ENCODE measurements at places on chromosomes 4 and X.

DNA sequence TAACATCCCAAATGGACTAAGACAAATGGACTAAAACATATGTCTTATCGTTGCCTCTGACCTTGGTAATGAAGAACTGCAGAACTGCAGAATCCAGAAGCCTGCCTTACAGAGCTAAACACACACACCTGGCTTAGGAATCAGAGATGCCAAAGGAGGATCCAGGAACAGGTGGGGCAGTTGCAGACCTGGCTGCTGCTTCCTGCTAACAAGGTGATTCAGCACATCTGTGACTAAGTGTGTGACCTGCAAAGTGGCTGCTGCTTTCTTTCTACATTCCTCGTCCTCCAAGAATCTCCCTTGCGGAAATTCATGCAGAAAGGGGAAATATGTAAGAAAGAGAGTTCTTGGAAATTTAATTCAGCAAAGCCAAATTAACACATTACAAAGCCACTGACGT, 96.8 kb upstream of the NLGN4X start:
- no peak for DNase-seq

GRCh38 chrX:1222531-1223241, 10.2 kb upstream of the CRLF2 start:
- no peak for DNase-seq

GRCh38 chr4:86007042-86007441, 352.8 kb downstream of the MAPK10 start:
- no peak for DNase-seq

DNA sequence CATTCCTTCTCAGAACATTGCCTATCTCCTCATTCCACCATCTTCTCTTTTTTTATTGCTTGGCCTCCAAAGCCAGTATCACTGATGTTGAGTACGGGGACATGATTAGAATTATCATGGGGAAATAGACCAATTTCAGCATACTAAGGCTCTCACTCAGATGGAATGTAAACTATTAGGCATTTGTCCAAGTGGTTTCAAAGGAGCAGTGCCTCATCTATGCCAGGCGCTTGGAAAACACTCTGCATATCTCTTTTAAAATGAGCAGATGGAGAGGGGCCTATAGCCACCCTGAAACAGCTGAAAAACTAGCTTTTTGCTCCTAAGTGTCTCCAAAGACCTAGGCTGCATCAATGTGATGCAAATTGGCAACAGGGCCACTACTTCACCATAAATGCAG, 150.8 kb upstream of the DIPK2B start:
- peak; percentile 60 for DNase-seq

DNA sequence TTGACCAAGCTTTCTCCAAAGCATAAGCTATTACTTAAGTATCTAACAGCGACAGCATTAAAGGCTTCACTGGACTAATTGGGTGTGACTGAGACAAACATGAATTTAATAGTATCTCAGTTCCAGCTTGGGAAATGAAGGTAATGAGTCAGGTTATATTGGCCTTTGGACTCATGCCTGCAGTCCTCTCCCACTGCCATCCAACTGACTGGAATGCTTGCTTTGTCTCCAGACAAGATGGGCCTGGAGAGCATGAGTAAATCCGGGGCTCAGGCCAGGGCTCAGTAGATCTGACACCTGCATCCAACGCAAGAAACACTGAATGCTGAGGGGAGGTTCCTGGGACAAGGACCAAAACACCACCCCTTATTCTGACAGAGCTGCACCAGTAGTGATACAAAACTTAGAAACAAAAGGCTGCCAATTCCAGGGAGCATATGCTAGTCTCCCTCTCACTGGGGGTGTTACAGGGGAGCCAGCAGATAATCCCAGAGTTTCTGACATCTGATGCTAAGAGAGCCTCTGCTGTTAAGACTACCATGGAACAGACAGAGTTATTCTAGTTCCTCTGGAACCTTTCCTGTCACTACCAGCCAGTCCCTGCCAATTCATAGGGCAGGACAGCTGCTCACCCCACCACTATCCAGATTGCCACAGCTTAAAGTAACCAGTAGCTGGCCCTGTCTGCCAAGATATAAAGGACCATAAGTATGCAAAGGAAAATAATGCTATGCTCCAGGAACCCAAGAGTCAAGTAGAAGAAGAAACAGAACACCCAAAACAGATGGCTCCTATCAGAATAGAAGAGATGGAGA, 293.8 kb downstream of the IQCM start:
- DNase-seq, result peak; percentile 20

DNA sequence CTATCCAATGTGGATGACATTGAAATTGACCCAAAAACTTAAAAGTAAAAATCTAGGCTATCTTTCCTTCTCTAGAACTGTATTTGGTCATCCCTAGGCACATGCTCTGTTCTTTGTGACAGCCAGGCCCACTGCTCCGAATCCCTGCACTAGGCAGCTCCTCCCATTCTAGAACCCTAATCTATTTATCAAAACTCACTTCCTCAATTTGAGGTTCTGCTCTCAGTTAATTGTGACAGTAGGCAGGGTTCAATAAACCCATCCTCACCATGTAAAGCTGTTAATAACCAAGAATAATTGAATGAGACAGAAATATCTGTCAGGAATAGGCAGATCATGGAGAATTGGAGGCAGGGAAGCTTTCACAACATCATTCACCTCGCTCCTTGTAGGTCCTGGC, 51.9 kb upstream of the IRF2 start:
- DNase-seq, result no peak

DNA sequence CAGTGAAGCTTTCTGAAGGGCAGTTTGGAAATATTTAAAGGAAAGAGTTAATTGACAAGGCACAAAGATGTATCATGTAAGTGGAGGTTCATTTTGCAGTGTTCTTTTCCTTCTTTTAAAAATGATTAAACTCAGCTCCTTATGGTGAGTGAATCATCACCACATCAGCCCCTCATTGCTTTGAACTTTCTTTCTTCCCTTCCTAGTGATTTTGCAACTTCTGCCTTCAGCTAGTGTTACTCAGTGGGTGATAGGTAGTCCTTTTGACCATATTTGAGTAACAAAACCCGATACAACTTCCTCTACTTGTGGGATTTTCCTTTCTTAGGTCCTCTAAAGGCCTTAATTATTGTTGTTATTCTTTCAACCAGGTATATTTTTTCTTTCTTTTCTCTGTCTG, 8.2 kb downstream of the ZCCHC4 start:
- peak; percentile 88 for DNase-seq

- DNase-seq, result no peak
These were observed 164.7 kb downstream of the SOWAHB start for GRCh38 chr4:76733068-76733771.

GRCh38 chr4:164779811-164780216, 25.9 kb downstream of the SMIM31 start:
- peak; percentile 46 for DNase-seq

DNA sequence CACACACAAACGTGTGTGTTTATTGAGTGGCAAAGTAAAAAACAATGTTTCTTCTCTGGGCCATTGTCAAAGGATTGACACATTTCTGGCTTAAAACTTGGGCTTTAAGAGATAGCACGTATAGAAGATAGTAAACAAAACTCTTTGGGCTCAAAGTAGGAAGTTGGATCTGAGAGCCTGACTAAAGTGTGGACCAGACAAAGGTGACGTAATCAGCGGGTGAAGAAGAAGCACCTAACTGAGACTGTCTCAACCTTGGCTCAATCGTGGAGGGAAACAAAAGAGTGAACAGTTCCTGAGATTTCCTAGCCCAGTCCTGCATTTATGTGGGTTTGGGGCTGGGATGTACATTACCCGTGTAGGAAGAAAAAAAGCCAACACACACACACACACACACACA, 13.7 kb downstream of the PFKFB1 start:
- DNase-seq, result no peak

- DNase-seq, result peak; percentile 92
These were observed 90.8 kb downstream of the IRF2 start for GRCh38 chr4:184383497-184384055.

GRCh38 chr4:126973201-126973600, 659.6 kb upstream of the INTU start:
- no peak for DNase-seq

- peak; percentile 30 for DNase-seq
These were observed 308.2 kb downstream of the FRMPD4 start for GRCh38 chrX:12446342-12447075.

GRCh38 chr4:12041828-12042227, 613.1 kb upstream of the HS3ST1 start:
- no peak for DNase-seq

DNA sequence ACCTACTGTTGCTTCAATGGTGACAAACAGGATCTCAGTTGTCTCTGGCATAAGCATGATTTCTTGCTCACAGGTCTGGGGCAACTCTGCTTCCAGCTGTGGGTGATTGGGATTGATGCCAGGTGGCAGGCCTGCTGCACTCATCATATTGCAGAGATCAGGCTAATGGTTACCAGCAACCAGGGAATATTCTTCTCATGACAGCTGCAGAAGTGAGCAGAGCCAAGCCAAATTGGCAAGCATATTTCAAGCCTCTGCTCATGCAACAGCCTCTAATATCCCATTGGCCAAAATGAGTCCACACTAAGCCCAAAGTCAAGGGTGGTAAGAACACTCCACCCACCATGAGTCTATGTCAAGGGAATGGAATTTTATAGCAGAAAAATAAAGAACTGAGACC, 26.7 kb upstream of the TBC1D19 start:
- peak; percentile 97 for DNase-seq

- no peak for DNase-seq
These were observed 9.0 kb downstream of the CPZ start for GRCh38 chr4:8601556-8601955.

DNA sequence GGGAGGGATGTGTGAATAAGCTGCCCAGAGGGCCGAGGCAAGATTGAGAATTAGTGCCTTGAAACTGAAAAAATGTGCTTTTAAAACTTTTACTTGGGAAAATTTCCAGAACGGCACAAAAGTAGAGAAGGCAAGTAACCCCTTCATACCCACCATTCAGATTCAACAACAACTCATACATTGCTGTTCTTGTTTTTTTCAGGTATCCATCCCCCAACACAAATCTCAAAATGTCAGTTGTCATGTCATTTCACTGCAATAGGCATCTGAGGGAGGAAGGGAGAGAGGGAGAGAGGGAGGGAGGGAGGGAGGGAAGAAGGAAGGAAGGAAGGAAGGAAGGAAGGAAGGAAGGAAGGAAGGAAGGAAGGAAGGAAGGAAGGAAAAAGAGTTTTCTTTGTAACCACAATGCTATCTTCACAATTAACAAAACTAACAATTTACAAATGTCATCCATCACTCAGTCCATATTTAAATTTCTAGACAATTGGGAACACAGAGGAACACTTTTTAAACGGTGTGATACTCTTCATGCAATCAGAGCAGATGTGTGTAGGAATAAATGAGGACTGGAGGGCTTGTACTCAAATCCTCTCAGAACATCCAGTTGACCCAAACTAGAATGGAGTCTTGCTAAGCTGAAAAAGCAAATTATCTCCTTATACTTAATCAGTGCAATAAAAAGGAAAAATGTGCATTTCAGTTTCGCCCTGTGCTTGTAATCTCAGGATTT, 54.8 kb upstream of the ADGRG2 start:
- DNase-seq, result no peak

DNA sequence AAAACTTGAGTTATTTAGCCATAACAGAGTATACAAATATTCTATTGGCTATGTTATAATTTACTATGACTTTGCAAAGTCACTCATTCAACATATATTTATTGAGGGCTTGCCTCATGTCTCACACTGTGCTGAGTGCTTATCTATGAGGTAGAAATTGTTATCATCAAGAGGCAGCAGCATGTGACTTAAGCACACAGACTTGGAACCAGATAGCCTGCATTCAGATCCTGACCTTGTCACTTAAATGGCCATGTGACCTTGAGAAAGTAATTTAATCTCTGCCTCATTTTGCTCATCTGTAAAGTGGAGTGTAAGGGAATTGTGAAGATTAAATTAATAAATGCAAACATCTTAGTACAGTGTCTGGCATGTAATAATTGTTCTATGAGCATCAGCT, 10.1 kb upstream of the EXOSC9 start:
- DNase-seq, result peak; percentile 29

GRCh38 chrX:2751291-2751690, 549 bp upstream of the XG start:
- no peak for DNase-seq

GRCh38 chr4:25551605-25552004, 104.0 kb upstream of the SLC34A2 start:
- DNase-seq, result no peak

DNA sequence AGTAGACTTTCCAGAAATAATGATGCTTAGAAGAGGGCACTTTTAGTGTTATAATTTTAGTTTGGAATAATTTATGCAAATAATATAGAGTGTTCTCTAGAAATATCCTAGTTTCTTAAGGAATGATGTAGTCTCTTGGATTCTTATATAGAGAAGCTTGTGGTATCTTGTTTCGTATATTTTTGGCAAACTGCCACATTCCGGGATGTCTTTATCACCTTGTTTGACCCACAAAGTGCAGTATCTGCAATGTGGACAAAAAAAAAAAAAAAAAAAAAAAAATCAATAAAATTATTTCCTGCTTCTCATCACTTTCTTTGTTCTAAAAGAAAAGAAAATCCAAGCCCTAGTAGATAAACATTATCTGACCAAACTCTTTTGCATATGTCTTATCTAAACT, 1577.7 kb upstream of the TENM3 start:
- DNase-seq, result peak; percentile 8

GRCh38 chrX:48806081-48806480, 4.2 kb downstream of the HDAC6 start:
- no peak for DNase-seq

- no peak for DNase-seq
These were observed 94.8 kb upstream of the LANCL3 start for GRCh38 chrX:37476571-37477170.

DNA sequence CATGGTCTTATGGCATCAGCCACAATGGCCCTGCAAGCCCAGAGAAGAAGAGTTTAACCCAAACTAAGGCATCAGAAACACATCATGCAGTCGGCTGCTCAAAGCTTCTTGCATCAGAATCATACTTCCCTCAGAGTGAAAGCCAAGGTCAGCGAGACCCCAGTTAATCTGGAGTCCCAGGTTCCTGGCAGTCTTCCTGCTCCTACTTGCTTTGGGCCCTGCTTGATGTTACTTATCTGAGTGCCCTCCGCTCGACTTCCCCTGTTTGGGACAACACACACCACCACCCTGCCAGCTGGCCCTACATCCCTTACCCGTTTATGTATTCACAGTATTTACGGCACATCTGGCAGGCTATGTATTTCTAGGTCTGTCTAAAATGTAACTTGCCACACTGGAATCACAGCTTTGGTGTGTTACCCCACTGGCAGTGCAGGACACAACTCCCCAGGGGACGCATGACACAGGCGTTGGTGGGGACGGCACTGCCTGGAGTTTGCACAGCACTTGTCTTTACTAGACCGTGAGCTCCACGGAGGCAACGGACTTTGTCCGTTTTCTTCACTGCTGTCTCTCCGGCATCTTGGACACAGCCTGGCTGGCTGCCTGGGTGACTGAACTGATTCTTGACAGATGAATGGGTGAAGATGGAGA, 22.8 kb downstream of the CRMP1 start:
- DNase-seq, result no peak

GRCh38 chrX:331151-331824, 12.7 kb upstream of the GTPBP6 start:
- DNase-seq, result peak; percentile 36

- DNase-seq, result no peak
These were observed 1622.1 kb downstream of the STIM2 start for GRCh38 chr4:28482580-28483270.

Measured in astrocyte of the spinal cord (primary cell).